ENCODE measurements at places on chromosomes 2 and 18.

DNA sequence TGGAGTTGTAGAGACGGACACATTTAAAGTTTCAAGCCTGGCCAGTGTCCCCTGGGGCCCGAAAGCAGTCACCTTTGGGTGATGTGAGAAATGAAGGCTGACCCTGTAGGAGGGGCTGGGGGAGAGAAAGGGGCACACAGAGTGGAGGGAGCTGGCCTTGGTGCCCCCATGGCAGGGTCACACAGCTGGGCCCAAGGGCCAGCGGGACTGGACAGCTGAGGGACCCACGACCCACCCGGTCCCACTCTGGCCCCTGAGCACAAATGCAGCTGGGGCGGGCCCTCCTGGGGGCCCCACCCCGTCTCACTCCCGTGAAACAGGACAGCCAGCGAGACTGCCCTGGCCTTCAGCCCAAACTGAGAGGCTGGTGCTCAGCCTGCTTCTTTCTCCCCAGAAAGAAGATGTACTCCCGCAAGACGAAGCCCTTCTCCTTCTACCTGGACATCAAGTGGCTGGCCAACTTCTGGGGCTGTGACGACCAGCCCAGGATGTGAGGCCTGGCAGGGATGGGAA lies 6.1 kb downstream of the AGXT start:
- DNase-seq = no peak

DNA sequence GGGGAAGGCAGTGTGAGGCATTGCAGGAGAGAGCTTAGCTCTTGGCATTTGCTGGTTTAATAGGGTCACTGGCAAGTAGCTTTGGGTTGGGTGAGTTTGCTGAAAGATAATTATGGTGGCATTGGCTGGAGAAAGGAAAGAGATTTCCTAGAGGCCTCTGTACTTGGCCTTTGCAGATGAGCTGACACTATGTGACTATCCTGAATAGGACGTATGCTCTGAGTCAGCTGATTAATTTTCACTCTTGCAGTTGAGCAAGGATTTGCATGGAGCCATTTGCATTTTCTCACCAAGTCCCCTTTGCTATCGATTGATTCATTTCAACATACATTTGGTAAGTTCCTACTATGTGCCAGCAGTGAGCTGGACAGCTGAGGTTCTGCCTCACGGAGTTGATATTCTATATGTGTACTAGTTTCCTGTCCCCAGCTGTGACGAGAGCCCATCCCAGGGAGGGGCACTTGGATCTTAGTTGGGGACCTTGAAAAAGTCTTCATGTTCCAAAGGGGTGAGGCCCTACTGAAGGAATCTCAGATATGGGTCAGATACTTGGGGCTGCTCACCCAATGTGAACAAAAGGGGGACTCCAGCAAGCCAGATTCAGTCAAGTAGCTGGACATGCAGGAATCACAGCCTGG lies 245.7 kb downstream of the LOXHD1 start:
- no peak for DNase-seq

- DNase-seq = no peak
Observed at GRCh38 chr2:33130054-33130447, 183.3 kb downstream of the LTBP1 start.

DNA sequence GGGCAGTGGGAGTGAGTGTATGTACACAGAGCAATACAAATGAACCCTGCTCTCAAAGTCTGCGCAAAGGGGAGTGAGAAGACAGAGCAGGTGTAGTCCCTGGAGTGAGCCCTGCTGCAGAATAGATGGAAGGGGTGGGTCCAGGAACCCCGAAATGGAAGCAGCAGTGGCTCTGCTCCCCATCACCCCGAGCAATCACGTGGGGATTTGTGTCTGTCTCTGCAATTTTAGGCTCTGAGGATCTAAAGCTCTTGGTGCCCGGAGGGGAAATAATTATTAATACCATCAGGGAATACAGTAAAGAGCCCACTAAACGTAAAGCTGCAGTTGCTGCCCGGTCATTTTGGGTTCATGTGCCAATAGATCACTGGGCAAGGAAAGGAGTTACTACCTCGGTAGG lies 118.3 kb downstream of the LPIN1 start:
- peak; percentile 19 for DNase-seq

DNA sequence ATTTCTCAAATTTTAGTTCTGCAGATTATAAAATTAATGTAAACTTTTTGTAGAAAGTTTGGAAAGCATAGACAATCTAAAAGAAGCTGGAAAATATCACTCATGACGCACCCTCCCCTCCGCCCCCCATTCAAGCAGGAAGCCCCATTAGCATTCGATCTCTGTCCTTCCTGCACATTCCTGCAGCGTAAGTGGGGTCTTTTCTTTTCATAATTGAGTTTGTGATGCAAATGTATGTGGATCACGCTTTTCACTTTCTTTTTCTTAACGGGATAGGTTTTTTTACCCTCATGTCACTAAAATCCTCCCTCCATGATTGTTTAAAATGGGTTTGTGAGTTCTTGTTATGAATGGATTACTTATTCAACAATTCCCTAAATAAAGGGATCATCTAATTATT lies 181.7 kb upstream of the HDAC4 start:
- DNase-seq = no peak

DNA sequence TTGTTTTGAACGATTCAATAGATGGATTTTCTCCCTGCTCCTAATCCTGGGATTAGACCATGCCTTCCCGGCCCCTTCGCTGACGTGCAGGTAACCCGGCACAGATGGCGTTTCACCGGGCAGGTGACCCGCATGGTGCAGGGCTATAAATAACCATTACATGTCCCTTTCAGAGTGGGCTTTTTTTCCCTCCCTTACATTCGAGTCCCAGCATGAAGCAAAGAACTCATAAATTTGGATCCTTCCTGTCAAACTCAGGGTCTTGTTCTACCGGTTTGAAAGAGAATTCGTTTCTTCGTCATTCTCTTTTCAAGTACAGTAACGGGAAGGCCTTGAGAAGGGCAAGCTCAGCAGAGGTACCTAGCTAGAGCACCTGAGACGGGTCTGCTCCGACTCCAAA lies 46.1 kb downstream of the EDAR start:
- no peak for DNase-seq

DNA sequence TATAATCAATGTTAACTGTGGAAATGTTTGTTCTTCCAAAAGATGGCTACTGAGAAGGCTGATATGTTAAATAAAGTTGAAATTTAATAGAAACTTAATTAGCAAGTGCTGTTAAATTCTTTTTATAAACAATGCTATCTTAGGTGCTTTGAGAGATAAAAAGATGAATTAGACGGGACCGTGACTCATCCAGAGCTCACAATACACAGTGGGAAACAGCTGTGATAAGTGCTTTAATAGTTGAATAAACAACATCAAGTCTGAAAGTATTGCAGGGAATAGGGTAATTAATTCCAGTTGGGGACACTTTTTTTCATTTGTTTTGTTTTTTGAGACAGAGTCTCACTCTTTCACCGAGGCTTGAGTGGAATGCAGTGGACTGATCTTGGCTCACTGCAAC lies 85.5 kb upstream of the DTNA start:
- no peak for DNase-seq

- peak; percentile 29 for DNase-seq
Observed at GRCh38 chr2:95271381-95271971, 2.8 kb upstream of the PROM2 start.

DNA sequence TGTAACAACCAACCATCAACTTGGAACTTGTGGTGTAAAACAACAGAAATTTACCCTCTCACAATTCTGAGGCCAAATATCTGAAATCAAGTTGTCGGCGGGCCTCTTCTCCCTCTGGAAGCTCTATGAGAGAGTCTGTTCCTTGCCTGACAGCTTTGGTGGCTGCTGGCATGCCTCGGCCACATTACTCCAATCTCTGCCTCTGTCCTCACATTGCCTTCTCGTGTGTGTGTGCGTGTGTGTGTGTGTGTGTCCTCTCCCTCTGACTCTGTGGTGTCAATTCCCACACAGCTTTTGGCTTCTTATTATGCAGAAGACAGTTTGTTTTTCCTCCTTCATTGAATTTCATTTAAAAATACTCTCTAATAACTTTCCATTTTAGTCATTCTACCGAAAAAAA lies 50.4 kb downstream of the ZDBF2 start:
- no peak for DNase-seq

DNA sequence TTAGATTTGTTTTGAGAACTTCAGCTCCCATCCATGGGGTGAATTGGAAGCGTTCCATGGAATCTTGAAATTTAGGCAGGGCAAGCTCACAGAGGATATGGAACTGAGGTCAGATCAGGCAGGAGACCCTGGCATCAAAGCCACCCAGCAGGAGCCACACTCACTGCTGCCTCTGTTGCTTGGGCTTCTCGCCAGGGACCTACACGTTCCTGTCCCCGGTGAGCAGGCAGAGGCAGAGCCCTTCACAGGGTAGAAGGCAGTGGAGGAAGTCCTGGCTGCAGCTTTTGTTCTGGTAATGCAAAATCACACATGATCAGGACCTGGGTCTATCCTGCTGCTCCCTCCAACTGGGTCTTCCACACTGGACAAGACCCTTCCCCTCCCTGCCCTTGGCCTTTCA lies 42.1 kb downstream of the CAPN13 start:
- no peak for DNase-seq

DNA sequence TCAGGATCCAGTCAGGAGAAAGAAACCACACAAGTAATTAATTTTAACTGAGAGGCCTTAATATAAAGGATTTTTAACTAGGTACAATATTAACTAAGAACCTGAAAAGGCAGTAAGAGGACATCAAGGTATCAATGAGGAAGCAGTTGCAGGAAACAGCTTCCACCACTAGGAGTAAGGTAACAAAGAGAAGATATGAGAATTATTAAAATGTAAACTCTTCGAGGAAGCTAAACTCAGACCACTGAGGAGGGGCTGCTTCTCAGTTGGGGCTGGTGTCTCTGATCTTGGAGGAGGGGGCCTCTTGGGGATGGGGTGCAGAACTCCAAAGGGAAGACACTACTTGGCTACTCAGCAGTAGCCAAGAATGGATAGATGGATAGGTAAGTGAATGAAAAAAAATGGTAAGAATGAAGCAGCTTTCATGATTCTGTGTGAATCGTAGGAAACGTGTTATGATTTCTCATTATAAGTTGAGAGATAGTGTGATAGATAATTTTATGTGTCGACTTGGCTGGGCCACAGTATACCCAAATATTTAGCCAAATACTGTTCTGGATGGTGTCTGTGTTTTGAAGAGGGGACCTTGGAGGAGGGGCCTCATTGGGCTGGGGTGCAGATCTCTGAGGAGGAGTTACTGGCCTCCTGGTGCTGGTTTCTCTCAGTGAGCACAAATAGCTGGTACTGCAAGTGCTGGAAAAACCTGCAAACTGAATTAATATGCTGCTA lies 547.7 kb upstream of the LRRTM1 start:
- no peak for DNase-seq

DNA sequence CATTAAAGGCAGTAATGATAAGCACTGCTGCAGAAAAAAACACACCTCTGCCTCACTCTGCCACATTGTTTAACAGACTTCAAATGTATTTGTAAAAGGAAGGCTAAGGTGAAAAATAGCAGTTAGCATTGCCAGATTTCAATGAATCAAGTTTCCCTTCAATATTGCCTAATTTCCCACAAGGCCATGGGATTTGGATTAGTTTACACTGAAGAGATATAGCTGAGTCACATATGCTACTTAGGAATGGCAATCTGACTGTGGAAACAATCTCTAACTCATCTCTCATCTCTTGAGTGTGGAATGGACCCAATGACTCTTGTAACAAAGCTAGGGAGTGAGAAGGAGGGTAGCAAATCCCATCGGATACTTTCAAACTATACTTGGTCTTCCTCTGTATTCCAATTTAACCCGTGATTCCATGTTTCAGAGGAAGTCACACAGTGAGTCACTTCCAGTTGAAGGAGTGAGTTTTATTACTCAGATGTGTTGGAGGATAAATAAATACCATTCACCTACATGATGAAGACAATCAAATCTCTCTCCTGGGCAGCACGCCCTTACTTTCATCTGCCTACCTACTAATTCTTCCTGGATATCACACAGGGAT lies 5.1 kb downstream of the B4GALT6 start:
- no peak for DNase-seq

DNA sequence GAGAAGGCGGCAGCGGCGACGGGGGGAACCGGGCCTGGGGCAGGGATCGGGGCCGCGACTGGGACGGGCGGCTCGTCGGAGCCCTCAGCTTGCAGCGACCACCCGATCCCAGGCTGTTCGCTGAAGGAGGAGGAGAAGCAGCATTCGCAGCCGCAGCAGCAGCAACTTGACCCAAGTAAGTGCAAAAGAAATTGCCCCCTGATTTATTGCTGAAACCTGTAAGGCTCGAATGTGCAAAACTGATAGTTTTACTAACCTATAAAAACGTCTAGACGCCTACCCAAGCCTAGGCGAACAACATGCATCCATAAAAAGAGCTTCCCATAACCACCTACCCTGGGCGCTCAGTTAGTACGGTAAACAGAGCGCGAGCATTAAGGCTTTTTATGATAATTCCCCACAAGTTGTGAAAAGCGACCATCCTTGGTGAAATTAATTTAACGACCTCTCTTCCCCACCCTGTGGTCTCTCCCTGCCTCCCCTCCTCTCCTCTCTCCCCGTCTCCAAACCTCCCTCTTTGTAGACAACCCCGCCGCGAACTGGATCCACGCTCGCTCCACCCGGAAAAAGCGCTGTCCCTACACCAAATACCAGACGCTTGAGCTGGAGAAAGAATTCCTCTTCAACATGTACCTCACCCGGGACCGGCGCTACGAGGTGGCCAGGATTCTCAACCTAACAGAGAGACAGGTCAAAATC lies 1.0 kb downstream of the HOXD9 start:
- no peak for DNase-seq

DNA sequence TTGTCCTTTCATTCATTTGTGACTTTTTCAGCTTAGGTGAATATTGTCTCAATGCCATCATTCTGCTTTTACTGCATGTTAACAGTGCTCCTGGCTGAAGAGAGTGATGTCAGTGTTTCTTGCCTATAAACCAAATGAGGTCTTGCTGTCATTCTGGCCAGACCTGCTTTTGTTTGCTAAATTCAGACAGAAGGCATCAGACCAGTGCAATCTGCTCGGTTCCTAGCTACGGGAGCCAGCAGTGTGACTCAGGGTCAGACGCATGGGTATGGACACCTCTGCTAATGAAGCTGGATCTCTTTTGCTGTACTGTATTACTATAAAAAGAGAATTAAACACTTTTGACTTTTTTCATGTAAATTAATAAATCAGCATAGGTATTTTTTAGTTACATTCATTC lies 178.9 kb downstream of the TMEM182 start:
- no peak for DNase-seq

DNA sequence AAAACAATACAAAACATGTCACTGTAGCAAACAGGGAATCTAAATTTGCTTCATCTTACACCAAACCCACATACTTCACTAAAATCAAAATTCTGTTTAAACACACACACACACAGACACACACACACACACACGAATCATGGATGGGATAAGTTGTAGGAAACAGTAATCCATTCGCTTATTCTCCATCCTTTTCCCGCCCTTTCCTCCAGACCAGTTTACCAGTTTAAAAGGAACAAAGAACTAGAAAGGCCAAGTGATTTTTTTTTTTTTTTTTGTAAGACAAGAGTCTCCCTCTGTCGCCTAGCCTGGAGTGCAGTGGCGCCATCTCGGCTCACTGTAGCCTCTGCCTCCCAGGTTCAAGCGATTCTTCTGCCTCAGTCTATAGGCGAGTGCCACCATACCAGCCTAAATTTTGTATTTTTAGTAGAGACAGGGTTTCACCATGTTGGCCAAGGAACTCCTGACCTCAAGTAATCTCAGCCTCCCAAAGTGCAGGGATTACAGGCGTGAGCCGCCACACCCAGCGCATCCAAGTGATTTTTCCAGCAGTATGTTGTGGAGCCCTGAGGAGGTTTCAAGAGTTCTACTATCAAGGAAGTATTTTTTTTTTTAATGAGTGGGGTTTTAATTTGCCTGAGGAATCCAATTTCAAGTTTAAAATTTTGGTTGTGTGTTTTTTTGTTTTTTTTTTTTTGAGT lies 5.7 kb downstream of the PSME4 start:
- no peak for DNase-seq

Measured in ecto neural progenitor cell (in vitro differentiated cells).